ENCODE measurements at places on chromosomes 5 and 9. TPM values are rescaled to one million over a fixed set of nuclear protein-coding genes. Genes with fewer than 3 reads are reported as not detected.

FAM221B gene
- not detected for total RNA-seq

SPINK6 gene
- total RNA-seq, result not detected

PCDHB15 gene
- total RNA-seq, result 3.8 TPM

KIF12 gene
- total RNA-seq, result not detected

PCDHGC5 gene
- total RNA-seq, result 2.6 TPM

CAMK4 gene
- total RNA-seq, result 0.69 TPM

MAMDC2 gene
- total RNA-seq, result 13.4 TPM

KLF4 gene
- 151 TPM for total RNA-seq

RNF44 gene
- 16.2 TPM for total RNA-seq

TOPORS gene
- 11.6 TPM for total RNA-seq

GLRA1 gene
- total RNA-seq, result not detected

GARIN3 gene
- not detected for total RNA-seq

TMEM232 gene
- 2.5 TPM for total RNA-seq

PTPN3 gene
- 2.1 TPM for total RNA-seq

NPR3 gene
- total RNA-seq, result 4.3 TPM

SLC4A9 gene
- not detected for total RNA-seq

DMRT3 gene
- not detected for total RNA-seq

SLC34A3 gene
- not detected for total RNA-seq

ACOT12 gene
- total RNA-seq, result 0.14 TPM

CORO2A gene
- total RNA-seq, result 0.95 TPM

OLFML2A gene
- total RNA-seq, result 7.8 TPM

MPDZ gene
- 70.5 TPM for total RNA-seq

TTC23L gene
- not detected for total RNA-seq

DMAC1 gene
- 45.2 TPM for total RNA-seq

ROPN1L gene
- total RNA-seq, result 0.67 TPM

ANGPTL2 gene
- total RNA-seq, result 45.7 TPM

NUTM2G gene
- total RNA-seq, result not detected

ARSI gene
- 1.3 TPM for total RNA-seq

OR13C4 gene
- total RNA-seq, result not detected

OR1J2 gene
- total RNA-seq, result not detected

SIT1 gene
- total RNA-seq, result 0.24 TPM

RPL37 gene
- total RNA-seq, result 822 TPM

TNPO1 gene
- 94.9 TPM for total RNA-seq

SPATA9 gene
- total RNA-seq, result 0.29 TPM

GARNL3 gene
- 40.4 TPM for total RNA-seq

DBH gene
- not detected for total RNA-seq

DRD1 gene
- 0.29 TPM for total RNA-seq

SH3TC2 gene
- total RNA-seq, result 0.93 TPM

KCNIP1 gene
- total RNA-seq, result 0.79 TPM

SKIC3 gene
- total RNA-seq, result 86.8 TPM

TCERG1 gene
- total RNA-seq, result 41.7 TPM

LRRC70 gene
- total RNA-seq, result 6.8 TPM

GAPT gene
- 2.5 TPM for total RNA-seq

LRRC19 gene
- not detected for total RNA-seq

IL5 gene
- total RNA-seq, result not detected

ESM1 gene
- total RNA-seq, result 0.19 TPM

TIMD4 gene
- total RNA-seq, result not detected
